Stimulated activated CD4-positive, alpha-beta T cell treated with anti-CD3 and anti-CD28 coated beads, TNF-alpha, amount 100 ng/mL, for 1 hour (primary cell): ENCODE measurements at places on chromosomes 1 and 21.

GRCh38 chr1:13456904-13457532, 46.8 kb downstream of the PRAMEF20 start:
- DNase-seq: no peak

DNA sequence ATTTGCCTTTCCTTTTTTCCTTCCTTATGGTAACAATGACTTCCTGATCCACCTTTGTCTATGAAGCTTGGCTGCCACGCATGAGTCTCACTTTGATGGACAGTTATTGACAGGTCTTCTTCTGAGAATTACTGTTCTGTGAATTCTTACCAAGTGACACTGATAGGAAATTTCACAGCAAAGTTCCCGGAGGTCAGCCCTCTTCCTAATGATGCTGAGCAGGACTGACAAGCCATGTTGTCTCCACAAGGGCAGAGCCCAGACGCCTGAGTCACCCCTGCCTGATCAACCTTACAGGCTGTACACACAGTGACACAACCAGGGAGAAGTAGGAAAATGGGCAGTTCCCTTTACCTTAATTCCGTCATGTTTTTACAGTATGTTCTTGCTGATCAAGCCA, 44.2 kb downstream of the ZC3H11B start:
- DNase-seq: no peak

- DNase-seq: no peak
These were observed 291.0 kb downstream of the ADGRL2 start for GRCh38 chr1:82091729-82092128.

DNA sequence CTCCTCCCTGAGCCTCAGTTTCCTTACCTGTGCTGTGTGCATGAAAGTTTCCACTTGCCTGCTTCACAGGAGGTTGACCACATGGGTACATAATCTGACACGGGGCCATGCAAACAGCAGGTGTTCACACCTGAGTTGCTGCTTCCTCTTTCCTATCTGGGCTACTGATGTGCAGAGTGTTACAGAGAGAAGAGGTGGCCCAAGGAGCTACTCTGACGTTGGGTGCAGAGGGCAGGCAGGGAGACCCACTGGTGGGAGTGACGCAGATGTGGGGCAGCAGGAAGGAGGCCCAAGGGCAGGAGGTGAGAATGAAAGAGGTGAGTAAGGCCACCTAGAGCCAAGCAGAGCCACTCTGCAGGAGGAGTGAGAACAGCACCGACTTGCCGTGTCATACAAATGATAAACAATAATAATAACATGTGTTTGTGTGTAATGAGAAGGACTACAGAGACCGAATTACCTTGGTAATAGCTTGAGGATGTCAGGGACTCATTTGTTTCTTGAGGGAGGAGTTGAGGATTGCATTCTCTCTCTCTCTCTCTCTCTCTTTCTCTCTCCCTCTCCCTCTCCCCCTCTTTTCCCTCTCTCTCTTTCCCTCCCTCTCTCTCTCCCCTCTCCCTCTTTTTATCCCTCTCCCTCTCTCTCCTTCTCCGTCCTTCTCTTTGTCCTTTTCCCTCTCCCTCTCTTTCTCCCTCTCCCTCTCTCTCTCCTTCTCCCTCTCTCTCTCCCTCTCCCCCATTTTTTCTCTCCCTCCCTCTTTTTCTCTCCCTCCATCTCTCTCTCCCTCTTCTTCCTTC, 87.4 kb upstream of the IGSF21 start:
- DNase-seq: no peak

DNA sequence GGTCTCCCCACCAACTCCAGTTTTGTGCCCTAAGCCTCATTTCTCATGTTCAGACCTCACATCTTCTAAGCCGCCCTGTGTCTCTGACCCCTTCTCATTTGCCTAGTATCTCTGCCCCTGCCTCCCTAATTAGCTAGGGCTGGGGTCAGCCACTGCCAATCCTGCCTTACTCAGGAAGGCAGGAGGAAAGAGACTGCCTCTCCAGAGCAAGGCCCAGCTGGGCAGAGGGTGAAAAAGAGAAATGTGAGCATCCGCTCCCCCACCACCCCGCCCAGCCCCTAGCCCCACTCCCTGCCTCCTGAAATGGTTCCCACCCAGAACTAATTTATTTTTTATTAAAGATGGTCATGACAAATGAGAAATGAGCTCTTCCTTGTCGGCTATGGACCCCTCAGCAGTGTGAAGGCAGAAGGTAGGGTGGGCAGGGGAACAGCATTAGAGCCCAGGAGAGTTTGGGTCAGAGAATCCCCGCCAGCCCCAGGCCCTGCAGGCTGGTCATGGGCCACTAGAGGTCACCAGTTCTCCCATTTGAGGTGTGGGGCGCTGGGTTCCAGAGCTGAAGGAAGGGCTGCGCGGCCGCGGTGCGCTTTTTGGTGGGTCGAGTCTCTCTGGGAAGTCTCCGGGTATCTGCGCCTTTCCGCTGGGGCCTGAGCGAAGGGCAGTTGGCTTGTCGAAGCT, 11.5 kb downstream of the ADAMTSL4 start:
- no peak for DNase-seq

DNA sequence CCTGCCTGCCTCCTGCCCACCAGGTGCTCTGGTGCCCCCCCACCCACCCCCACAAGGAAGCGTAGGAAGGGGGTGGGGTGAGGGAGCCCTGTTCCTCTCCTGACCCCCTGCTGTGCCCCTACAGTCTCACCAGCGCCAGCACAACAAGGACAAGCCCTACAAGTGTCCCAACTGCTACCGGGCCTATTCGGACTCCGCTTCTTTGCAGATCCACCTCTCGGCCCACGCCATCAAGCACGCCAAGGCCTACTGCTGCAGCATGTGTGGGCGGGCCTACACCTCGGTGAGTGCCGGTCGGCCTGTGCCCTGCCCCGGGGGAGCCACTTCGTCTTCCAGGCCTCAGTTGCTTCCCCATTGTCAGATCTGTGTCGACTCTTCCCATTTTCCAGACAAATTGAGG, 25.9 kb downstream of the A3GALT2 start:
- DNase-seq: no peak

DNA sequence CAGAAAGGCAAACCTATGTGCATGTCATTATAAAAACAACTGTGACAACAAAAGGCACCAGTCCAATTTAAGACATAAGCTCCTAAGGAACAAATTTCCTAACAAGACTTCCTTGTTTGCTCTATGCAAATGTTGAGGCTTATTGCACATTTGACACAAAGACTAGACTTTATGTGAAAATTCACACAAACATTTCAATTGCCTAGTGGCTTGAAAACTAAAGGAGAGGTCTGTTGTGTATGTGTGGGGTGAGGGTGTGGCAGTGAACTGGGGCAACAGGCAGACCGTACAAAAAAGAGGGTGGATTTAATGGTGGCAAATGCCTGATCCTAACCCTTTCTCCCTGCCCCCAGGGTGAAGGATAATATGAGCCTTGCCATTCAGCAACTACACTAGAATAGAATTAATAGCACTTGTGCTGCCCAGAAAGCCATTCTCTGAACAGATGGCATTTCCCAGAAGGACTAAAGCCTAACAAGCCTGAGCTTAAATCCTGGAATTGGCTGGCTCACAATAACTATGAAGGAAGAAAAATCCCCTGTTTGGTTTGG, 73.9 kb downstream of the GLUL start:
- no peak for DNase-seq

- DNase-seq: no peak
These were observed 64.5 kb upstream of the SPATA6 start for GRCh38 chr1:48536477-48536876.

GRCh38 chr1:88104886-88105285, 579.2 kb upstream of the PKN2 start:
- no peak for DNase-seq

GRCh38 chr1:181251001-181251712, 162.7 kb downstream of the IER5 start:
- DNase-seq: no peak

GRCh38 chr21:43972850-43973633, 39.1 kb upstream of the TRAPPC10 start:
- no peak for DNase-seq

DNA sequence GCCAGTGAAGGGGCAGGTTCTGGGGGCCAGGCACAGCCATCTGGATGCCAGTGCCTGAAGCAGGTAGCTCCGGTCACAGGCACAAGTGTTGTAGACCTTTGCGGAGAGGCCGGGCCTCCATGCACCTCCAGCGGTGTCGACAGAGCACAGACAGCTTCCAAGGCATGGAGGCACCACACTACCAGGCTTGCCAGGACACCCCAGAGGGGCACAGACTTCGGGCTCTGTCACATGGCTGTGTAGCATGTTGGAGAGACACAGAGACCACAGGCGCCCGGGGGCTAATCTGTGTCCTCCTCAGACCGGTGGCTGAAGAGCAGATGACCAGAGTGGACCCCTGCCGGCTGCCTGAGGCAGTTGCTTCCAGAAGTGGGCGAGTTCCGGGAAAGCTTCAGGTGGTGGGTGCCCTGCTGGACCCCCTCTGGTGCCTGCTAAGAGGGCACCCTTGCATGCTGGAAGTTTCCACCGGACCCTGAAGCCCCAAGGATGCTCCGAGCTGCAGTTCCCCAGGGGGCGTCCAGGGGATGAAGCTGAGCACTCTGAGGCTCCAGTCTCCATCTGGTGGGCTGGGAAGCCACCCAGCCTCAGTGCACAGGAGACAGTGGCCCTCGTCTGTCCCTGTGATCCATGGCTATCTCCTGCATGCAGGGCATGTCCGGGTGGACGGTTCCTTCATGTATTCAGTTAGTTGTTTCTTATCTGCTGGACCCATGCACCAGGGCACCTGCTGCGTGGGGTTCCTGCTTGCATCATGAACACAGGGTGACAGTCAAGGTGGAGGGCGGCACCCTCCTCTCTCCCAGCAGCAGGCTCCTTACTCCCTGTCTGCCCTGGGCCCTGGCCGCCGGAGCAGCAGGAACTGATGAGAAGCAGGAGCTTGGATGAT, 82.4 kb downstream of the OBSCN start:
- no peak for DNase-seq

GRCh38 chr1:244796719-244797406, 38.6 kb upstream of the COX20 start:
- DNase-seq: peak; percentile 31
